ENCODE measurements at places on chromosomes 3 and 15.

DNA sequence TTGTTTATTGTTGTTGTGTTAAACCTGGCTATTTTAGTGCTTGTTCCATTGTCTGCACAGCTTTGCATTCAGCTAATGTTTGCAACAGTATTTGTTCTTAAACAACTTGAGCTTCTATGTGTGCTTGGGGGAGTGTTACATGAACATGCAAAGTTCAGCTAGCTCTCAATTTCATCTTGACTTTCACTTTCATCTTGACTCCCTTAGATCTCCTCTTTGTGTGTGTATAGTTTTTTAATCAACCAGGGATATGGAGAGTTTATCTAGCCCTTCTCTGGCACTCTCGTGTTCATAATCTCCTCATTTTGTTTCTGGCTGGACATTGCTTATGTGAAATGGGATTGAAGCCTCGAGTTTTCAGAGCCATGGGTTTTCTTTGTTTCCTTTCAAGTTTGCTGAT lies 212.4 kb upstream of the ZBTB20 start:
- DNase-seq, result no peak

DNA sequence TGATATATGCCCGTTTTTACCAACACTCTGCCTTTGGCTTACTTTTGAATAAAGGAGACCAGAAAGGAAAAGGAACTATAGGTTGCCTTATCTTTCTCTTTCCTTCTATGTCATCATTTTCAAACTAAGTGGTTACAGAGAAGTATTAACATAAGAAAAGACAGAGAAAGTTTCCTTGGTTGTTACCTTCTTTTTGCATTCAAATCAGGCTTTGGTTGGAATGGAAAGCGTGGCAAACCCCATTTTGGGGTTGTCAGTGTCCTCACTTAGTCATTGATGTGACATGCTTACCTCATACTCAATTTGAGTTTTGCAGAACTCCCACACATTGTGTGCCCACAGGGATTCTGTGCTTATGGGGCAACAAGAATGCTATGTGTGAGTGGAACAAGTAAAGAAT lies 3.7 kb upstream of the THRB start:
- no peak for DNase-seq

DNA sequence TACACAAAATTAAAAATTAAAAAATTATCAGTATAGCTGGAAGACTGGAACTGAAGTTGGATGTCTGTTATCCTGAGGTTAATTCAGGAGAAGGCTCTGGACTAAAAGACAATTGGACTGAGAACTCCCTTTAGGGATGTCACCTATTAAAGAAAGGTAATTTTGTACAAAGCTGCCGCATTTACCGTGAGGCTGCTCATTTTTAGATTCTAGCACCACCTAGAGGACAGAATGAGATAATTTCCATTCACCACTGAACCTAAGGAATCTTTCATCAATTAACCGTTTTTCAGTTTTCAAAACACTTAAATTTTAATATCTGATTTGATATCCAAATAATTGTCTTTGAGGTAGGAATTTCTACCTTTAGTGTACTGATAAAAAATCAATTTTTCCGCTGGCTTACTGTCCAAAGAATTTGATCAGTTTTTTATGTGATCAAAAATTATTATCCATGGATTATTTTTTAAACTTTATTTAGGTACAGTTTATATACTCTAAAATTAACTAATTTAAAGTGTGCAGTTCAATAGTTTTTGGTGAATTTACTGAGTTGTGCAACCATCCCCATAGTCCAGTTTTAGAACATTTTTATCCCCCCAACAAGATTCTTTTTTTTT lies 106.7 kb upstream of the TNIK start:
- peak; percentile 59 for DNase-seq

DNA sequence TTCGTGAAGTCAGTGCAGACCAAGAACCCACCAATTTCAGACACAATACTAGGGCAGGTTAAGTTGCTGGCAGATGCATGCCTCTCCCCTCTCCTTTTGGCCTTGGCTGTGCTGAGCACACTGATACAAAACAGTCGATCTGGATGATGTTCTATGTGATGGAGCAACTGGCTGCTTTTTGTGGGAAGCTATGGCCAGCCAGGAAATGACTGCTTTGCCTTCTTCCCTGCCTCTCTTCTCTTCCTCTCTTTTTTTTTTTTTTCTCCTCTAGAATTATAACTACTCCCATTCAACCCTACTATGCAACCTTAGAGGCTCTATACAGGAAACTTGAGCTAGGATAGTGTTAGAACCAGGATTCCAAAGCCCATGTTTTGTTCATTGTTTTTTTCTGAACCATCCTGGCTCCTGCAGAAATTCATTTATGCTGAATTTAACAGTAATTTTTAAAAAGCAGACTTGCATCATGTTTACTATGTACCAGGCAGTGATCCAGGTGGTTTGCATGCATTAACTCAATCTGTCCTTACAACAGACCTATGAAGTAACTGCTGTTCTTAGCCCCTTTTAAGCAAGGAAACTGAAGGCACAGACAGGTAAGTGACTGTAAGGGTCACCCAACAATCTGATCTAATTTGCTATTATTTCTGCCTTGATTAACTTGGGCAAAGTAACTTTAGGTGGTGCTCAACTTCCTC lies 62.9 kb downstream of the PLD1 start:
- no peak for DNase-seq

All from hematopoietic multipotent progenitor cell treated with erythropoietin and hydrocortisone succinate and interleukin-3 and kit ligand, for 8 days (in vitro differentiated cells).